ENCODE measurements at places on chromosomes 1 and 21. TPM values are rescaled to one million over a fixed set of nuclear protein-coding genes. Genes with fewer than 3 reads are reported as not detected.

Gene WDR47
- 15.1 TPM for total RNA-seq

Gene TMEM52
- not detected for total RNA-seq

Gene TRIM17
- total RNA-seq, result 2.0 TPM

Gene C1orf141
- 0.07 TPM for total RNA-seq

Gene MMP23B
- total RNA-seq, result 4.9 TPM

Gene C1orf94
- total RNA-seq, result not detected

Gene SH3D21
- total RNA-seq, result 18.6 TPM

GRCh38 chr1:85321237-85321964, 45.0 kb upstream of the BCL10 start:
- H3K36me3 ChIP-seq, result no peaks in the 10 kb centered on the region
- H3K27me3 ChIP-seq, result peaks cover 51% of the 10 kb centered on the region
- H3K27ac ChIP-seq, result no peak overlapping the region
- DNase-seq, result peak; percentile 77
- H3K4me3 ChIP-seq, result no peak overlapping the region

DNA sequence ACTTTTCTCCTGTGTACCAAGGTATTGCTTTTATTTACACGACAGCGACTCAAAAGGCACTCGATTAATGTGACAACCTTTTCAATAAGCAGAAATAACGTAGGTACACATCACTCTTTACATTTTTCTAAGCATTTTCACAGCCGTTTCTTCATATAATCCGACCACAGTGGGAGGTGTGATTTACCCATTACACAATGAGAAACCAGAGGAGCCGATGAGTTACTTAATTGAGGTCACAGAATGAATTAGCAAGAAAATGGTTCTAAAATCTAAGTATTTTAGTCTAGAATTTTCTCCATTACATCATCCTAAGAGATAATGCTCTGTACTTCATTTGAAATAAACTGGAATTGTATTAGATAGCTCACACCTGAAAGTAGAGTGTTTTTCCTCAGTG, 71.5 kb downstream of the UMODL1 start:
- H3K4me1 ChIP-seq, result peaks cover 24% of the 10 kb centered on the region
- no peak for DNase-seq
- peaks cover 16% of the 10 kb centered on the region for H3K27me3 ChIP-seq
- peak overlapping the region; percentile 55 for H3K4me3 ChIP-seq
- H3K36me3 ChIP-seq, result no peaks in the 10 kb centered on the region
- peak overlapping the region; percentile 40 for H3K27ac ChIP-seq

DNA sequence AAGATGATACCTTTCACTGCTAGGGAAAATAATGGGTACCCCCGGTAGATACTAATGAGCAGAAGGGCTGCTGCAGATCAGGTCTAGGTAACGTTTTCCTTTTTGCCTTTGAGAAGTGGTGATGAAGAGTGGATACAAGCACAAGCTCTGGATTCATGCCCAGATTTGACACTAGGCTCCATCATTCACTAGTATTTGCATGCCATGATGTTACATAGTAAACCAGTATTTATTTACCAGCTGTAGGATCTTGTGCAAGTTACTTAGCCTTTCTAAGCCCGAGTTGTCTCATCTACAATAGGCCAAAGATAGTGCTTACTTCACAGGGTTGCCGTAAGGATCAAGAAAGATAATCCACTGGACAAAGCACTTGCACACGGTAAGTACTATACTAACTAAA, 14.2 kb downstream of the PTPN14 start:
- no peak for DNase-seq
- no peaks in the 10 kb centered on the region for H3K4me1 ChIP-seq
- H3K36me3 ChIP-seq, result no peaks in the 10 kb centered on the region
- H3K27ac ChIP-seq, result no peak overlapping the region

DNA sequence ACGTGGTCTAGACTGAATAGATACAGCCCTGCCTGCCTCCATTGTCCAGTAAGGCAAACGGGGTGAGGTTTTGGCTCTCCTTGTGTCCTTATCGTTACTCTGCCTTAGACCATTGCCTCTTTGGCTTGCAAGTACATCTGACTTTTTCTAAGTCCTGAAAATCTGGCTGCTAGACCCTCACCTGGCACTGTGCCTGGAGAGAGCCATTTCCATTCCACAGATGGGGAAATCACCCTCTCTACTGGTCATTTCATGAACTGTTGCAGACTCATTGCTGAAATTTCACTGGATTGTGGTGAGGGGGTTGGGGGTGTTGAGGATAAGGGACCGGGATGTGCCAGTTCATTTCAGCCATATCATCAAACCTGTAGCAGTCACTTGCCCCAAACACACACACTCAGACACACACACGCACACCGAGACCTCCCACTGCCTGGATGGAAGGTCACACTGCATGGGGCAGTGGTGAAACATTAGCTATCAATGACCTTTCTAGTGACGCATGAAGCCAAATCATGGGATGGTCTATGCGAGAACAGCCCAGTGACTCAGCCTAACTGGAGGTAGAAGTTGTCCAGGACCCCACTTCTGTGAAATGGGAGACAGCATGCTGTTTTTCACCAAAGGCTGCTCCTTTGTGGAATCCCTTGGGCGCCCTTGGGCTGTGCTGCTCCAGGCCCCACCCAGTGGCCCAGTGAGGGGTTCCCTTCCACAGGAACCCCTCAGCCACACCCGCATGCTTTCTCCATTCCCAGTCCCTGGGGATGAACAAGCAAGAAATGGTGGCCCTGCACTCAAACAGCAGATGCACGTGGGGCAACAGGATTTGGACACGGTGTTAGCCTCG, 34.9 kb upstream of the VASH2 start:
- no peaks in the 10 kb centered on the region for H3K36me3 ChIP-seq
- no peak overlapping the region for H3K4me3 ChIP-seq
- H3K27me3 ChIP-seq, result peaks cover 9% of the 10 kb centered on the region
- H3K27ac ChIP-seq, result no peak overlapping the region
- peaks cover 2% of the 10 kb centered on the region for H3K4me1 ChIP-seq

- no peak overlapping the region for H3K4me3 ChIP-seq
- peaks cover 8% of the 10 kb centered on the region for H3K27me3 ChIP-seq
- no peak overlapping the region for H3K27ac ChIP-seq
- no peaks in the 10 kb centered on the region for H3K4me1 ChIP-seq
- H3K36me3 ChIP-seq, result no peaks in the 10 kb centered on the region
Observed at GRCh38 chr1:63882048-63882704, 108.4 kb downstream of the ROR1 start.

- H3K4me3 ChIP-seq, result peak overlapping the region; percentile 94
- peak overlapping the region; percentile 96 for H3K27ac ChIP-seq
- DNase-seq, result peak; percentile 61
- H3K4me1 ChIP-seq, result peaks cover 33% of the 10 kb centered on the region
Observed at GRCh38 chr1:174021591-174022079, 522 bp downstream of the RC3H1 start.

- no peak overlapping the region for H3K4me3 ChIP-seq
- no peak overlapping the region for H3K27ac ChIP-seq
- peaks cover 23% of the 10 kb centered on the region for H3K4me1 ChIP-seq
- no peaks in the 10 kb centered on the region for H3K27me3 ChIP-seq
- no peak for DNase-seq
Observed at GRCh38 chr1:160874935-160875334, 10.0 kb downstream of the ITLN1 start.

GRCh38 chr1:8988618-8988967, 37.6 kb downstream of the SLC2A7 start:
- no peak overlapping the region for H3K4me3 ChIP-seq
- H3K27me3 ChIP-seq, result peaks cover 3% of the 10 kb centered on the region
- DNase-seq, result no peak
- peaks cover 4% of the 10 kb centered on the region for H3K4me1 ChIP-seq
- H3K27ac ChIP-seq, result no peak overlapping the region

DNA sequence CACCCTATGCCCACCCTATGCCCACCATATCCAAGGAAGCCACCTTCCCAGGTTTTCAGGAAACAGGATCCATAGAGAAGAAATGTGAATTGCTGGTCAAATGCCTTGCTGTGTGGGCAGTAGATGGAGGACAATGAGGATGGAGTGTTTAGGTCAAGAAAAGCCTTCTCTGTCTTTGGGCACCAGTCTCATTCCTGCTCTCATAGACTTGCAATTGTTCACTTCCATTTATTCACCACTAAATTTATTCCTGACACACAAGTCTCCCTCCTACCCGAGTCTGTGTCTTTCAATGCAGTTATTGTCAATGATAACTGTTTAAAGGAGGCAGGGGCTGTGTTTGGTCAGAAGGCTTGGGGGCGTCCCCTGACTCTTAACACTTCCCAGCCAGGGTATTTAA, 48.0 kb upstream of the ITPKB start:
- no peak overlapping the region for H3K27ac ChIP-seq
- no peaks in the 10 kb centered on the region for H3K36me3 ChIP-seq
- H3K4me3 ChIP-seq, result no peak overlapping the region
- H3K27me3 ChIP-seq, result no peaks in the 10 kb centered on the region
- no peaks in the 10 kb centered on the region for H3K4me1 ChIP-seq
- DNase-seq, result no peak

GRCh38 chr1:241717975-241718374, 65.9 kb downstream of the WDR64 start:
- H3K4me3 ChIP-seq, result no peak overlapping the region
- no peak for DNase-seq
- peaks cover 18% of the 10 kb centered on the region for H3K27me3 ChIP-seq

DNA sequence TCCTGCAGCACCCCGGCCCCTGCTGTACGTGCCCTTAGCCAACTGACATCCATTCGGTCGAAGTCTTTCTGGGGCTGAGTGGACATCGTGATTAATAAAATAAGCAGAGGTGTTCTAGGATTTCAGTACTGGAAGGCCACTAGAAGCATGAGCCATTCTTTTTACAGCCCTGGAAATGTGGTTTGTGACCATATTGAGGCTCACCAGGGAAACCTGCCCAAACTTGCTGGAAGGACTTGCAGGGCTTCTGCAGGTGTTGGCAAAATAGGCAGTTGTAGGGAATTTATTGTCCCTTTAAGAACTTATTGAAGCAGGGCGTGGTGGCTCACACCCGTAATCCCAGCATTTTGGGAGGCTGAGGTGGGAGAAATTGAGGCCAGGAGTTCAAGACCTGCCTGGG, 80.8 kb downstream of the DOP1B start:
- no peak overlapping the region for H3K4me3 ChIP-seq
- peaks cover 6% of the 10 kb centered on the region for H3K4me1 ChIP-seq
- DNase-seq, result no peak
- no peaks in the 10 kb centered on the region for H3K36me3 ChIP-seq
- H3K27me3 ChIP-seq, result no peaks in the 10 kb centered on the region
- H3K27ac ChIP-seq, result no peak overlapping the region

DNA sequence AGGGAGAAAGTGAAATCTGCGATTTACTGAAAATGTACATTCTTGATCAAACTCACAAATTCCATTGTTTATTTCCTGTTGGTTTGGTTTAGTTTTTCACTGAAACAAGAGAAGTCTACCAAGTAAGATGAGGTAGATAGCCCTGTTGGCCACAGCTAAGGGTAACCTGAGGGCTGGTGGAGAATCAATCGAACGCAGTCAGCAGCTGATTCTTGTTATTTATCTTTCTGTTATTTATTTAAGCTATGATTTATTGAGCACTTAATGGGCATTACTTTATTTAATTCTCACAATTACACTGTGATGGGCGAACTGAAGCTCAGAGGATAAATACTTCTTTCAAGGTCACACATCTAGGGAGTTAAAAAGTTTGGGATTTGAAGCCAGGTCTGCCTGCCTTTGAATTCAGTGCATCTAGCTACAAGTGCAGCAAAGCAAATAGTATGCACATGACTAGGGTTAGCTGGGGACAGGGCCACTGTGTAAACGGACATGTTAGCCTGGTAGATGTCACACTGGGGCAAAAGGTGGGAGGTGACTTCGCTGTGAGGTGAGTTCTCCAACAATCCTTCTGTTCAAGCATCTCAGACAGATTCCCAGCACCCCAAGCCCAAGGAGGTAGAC, 106.5 kb upstream of the GADD45A start:
- no peaks in the 10 kb centered on the region for H3K36me3 ChIP-seq
- H3K4me3 ChIP-seq, result no peak overlapping the region
- H3K4me1 ChIP-seq, result no peaks in the 10 kb centered on the region
- peaks cover 9% of the 10 kb centered on the region for H3K27me3 ChIP-seq

All from natural killer cell treated with Interleukin-12 subunit alpha and Interleukin-12 subunit beta and Interleukin-15 and Interleukin-18, amount 100 ng/mL, for 72 hours (primary cell).